Caudate nucleus (tissue), 63 donors: ENCODE measurements at places on chromosomes 11 and 22.

- DNase-seq: no peak
Observed at GRCh38 chr11:62983536-62984199, 1.1 kb downstream of the SLC22A6 start.

DNA sequence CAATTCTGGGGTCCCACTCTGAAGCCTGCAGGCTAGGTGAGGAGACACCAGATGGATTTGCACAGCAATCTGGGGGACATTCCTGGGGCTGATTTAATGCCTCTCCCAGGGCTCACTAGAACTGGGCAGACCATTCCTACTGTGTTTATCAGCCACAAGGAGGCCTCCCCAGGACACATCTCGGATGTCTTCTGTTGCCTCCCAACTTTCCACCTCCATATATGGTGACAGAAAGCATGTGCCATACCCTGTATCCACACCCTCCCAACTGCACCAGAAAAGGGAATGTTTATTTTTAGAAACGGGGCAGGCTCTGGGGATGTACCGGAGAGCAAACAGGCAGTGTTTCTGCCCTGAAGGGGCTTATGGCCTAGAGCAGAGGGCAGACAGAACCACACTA, 181.8 kb downstream of the CSNK2A3 start:
- DNase-seq: no peak

DNA sequence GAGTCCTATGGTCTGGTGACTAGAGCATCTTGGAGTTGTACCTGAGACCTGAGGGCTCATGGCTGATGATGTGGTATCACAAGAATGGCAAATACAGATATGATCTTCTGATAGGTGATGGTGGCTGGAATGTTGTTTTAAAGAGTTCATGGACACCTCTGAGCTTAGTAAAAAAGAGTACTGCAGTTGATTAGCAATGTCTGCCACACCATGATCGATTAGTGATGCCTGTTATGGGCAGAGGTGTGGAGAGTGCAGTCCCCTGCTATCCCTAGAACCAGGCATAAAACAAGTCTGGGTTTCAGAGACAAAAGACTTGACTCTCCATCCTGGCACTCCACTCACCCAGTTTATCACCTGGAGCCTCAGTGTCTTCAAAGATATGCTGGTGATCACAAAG, 1.4 kb upstream of the BATF2 start:
- no peak for DNase-seq

GRCh38 chr11:83982825-83983224, 696.7 kb upstream of the CCDC90B start:
- DNase-seq: no peak

DNA sequence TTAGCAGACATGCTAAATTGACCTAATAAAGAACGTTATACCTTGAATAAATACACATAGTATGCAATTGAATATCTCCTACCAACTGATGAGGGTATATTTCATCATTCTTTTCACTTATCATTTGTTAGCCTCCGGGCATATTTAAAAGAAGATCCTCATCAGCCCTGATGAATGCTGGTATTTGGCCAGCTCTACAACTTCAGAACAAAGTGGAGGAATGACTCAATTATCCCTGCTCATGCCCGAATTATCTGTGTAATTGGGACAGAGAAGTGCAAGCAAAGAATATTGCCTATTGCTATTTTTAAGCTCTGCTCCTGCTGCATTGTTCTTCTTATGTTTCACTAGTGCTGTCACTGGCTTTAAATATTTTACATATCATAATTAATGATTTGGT, 622.1 kb downstream of the METTL15 start:
- no peak for DNase-seq

DNA sequence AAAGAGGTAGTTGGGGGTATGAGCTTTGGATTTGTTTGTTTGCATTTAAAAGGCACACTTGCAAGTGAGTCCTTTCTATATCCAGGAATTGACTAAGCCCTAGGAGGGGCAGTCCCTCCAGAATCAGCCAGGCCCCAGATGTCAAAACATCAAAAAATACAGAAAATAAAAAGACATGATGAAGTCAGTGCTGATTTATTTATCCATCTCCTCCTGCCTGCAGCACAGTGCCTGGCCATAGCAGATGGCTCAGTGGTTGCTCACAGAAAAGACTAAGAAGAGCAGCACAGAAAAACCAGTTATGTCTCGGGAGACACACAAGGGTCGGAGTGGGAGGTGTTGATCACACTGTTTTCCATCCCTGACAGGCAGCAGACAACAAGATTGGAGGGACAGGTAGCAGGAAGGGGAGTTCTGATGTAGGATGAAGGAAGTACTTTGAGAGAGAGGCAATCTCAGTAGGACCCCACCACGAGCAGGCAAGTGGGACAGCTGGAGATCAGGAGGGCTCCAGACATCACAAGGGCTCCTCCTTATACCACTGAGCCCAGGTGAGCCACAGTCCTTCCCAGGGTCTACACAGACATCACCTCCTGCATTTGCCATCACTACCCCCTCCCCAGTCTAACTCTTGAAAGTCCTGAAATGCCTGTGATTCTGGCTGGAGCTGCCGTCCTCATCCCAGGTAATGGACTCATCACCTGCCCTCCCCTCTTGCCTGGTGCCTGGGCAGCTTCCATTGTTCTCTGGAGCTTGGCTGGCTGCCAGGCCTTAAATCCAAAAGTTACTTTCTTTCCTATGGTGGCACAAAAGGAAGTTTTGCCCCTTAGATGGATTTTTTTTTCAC, 32.3 kb downstream of the TMPRSS5 start:
- no peak for DNase-seq

DNA sequence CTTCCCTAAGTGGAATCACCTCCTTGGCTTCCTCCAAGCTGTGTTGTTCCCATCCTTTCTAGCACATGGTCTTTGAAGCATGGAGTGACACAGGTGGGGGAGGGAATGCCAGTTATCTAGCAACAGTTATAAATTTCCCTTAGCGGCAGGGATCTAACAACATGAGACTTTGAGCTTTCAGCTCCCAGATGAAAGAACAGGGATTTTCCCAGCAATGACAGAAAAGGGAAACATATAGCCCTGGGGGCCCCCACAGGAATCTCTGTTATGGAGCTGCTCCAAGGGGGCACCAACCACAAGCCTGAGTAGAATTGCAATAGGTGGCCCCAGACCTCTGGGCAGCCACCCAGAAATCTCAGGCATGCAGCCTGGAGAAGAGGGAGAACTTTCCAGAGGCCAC, 163.0 kb downstream of the GRIK4 start:
- no peak for DNase-seq

DNA sequence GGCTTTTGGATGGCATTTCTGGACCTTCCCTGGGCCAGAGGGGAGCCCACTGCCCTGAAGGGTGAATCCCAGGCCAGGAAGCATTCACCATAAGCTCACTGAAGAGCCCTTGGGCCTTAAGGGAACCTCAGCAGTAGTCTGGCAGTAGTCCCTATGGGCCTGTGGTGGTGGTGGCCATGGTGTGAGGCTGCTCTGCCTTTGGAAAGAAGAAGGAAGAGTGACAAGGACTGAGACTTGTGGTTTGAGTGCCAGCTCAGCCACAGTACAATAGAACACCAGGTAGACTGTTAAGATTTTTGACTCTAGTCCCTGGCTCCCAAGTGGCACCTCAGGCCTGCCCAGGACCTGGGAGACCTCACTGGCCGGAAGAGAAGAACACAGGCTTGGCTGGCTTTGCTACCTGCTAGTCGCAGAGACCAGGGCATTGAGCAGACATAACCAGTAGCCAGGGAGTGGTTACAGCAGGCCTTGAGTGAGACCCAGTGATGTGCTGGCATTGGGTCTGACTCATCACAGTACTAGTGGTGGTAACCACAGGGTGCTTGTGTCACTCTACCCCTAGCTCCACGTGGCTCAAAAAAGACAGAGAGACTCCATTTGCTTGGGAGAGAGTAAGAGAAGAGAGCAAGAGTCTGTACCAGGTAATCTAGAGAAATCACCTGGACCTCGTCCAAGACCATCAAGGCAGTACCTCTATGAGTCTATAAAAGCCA, 259.8 kb upstream of the BLID start:
- no peak for DNase-seq
